ENCODE measurements at places on chromosomes 11 and 22.

DNA sequence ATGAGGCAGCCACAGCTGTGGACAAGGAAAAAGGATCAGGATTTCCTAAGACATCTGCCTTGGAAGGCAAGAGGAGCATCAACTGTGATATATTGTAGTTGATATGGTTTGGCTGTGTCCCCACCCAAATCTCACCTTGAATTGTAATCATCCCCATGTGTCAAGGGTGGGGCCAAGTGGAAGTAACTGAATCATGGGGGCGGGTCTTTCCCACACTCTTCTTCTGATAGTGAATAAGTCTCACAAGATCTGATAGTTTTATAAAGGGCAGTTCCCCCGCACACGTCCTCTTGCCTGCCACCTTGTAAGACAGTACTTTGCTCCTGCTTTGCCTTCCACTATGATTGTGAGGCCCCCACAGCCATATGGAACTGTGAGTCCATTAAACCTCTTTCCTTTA is 10.2 kb downstream of the RIC8A start:
- DNase-seq = no peak

DNA sequence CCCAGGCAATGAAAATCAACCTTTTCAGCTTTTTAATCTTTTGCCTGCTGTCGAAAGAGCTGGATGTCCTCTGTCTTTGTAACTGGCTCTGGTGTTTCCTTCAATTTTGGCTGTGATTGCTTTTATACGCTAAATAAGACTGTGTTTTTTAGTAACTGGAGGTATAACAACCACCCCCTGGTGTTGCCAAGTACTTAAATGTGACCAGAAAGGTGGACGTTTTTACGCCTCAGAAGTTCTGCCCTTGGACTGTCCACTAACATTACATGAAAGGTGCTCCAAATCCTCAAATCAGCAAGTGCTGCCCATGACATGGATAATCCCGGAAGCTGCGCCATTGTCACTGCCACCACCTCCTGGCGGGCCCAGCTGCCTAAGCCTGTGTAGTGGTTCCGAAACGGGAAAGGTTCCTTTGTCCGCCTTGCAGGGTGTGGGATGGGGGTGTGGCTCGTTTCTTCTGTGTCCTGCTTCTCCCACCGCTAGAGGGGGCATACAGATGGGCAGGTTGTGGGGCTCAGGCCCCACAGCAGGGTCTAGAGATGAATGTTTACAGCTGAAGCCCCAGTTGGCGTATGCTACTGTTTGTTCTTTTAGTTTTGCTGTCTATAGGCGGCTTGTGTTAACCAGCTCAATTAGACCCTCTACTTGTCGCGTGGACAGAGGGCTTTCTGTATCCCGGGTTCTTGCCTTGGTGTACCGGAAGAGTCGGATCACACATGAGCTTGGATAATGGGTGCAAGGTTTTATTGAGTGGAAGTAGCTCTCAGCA is 82.2 kb upstream of the SEPTIN5 start:
- DNase-seq = peak; percentile 23

DNA sequence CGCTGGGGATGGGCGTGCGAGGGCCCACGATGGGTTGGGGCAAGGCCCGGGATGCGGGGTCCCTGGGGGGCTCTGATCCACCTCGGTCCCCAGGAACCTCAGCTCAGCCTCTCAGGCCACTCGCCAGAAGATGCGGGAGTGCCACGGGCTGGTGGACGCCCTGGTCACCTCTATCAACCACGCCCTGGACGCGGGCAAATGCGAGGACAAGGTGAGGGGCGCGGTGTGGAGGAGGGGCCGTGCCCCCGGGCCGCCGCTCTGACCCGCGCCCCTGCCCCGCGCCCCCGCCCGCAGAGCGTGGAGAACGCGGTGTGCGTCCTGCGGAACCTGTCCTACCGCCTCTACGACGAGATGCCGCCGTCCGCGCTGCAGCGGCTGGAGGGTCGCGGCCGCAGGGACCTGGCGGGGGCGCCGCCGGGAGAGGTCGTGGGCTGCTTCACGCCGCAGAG is 6.3 kb downstream of the PKP3 start:
- DNase-seq = no peak

DNA sequence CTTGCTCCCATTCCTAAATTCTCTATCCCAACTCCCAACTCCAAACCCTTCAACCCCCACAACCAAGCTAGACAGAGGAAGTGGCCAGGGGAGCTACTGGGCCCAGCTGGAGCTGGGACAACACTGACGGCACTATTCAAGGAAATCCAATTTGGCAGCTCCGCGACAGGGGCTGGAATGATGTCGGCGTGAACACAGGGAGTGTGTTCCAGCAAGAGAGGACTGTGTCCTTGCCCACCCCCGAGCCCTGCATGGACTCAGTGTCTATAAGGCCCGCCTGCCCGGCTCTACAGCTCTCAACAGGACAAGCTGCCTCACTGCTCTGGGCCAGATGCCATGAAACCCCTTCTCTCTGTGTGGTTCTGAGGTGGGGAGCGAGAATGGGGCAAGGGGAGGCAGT is 11.3 kb downstream of the PCSK7 start:
- no peak for DNase-seq

DNA sequence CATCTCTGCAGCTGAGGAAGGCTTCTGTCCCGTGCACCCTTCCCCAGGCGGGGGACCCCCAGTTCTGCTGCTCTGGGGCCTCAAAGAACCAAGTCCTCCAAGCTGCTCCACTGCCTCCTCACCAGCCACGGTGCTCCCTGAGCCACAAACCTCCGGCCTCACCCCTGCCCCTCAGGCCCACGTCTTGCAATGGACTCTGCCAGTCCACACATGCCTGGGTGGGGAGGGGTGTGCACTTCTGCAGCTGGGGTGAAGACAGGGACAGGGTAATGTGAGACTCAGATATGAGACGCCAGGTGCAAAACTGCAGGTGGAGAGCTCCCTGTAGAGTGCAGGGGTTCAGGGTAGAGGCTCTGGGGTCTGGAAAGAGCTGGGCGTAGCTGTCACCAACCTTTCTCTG is 3.2 kb upstream of the PTDSS2 start:
- no peak for DNase-seq

GRCh38 chr22:28105413-28105812 is 186.4 kb upstream of the PITPNB start:
- no peak for DNase-seq

DNA sequence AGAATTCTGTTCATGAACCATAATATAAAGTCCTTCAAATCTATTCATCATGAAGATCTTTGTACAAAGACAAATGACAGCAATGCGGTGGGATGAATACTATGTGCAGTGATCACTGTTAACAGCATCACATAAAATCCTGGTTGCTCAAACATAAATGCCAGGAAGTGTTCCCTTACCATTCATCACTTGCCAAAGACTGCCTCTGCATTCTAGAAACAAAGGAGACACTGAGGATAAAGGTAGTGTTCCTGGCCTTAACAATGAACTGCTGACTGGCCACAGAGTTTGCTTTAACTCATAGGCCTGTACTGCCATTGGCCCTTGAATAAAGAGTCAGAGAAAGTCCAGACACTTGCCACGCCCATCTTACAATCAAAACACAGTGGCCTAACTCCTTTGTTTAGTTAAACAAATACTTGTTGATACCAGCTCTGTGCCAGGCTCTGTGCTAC is 29.5 kb downstream of the C2CD3 start:
- no peak for DNase-seq

GRCh38 chr11:10653946-10654810 is 39.4 kb downstream of the IRAG1 start:
- peak; percentile 54 for DNase-seq

DNA sequence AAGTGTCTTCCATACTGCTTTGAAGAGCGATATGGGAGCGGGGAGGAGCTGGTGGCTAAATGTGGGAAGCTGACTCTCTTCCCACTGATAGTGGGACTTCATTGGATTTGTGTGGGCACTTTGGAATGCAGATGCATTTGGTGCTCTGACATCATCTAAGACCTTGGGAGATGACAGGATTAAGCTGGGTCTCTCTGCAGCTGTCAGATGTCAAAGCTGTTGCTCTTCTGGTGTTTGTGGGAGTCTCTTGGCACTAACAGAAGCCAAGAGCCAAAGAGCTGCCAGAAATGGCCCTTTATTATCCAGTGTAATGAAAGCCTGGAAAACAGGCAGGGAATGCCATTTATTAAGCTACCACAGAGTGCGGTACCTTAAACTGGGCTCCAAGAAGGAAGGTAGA is 20.6 kb downstream of the GRAMD1B start:
- no peak for DNase-seq

DNA sequence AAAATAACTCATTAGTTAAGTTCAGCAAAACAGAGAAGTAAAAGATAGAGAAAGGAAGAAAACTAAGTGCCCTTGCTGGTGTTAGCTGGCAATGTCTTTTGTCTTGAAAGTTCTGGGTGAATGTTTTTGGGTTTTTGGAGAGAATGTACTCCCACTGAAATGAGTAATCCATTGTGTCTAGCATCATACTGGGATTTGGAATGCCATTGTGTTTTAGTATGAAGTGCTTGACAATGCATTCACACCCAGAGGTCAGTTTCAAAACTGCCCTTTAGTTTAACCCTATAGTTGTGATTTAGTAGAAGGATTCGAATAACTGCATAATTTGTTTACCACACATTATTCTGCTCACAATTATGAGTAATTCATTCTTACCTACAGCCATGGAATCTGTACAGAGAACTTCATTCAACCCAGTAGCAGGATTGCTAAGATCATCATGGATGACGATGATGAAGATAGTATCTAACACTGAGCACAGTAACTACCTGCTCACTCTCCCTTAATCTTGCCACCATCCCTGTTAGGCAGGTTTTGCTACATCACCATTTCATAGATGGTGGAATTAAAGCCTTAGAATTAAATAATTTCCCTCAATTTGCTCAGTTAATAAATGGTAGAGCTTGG is 33.9 kb downstream of the MAML2 start:
- no peak for DNase-seq

GRCh38 chr22:19547620-19548019 is 23.4 kb upstream of the CLDN5 start:
- no peak for DNase-seq

DNA sequence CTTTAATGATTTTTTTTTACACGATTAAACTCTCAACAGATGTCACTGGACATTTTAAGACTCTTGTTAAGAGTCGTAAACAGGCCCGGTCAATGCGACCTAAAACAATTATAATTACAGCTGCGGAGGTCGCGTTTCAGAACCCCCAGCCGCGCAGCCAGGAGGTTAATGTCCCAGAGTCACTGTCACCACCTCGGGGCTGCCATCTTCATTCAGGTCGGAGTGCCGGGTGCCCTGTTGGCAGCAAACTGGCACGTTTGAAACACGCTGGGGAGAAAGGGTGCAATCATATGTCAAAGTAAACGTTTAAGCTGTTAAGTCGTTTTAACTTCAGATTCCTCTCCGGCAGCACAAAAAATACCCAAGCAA is 711 bp upstream of the PHF21B start:
- DNase-seq = no peak

DNA sequence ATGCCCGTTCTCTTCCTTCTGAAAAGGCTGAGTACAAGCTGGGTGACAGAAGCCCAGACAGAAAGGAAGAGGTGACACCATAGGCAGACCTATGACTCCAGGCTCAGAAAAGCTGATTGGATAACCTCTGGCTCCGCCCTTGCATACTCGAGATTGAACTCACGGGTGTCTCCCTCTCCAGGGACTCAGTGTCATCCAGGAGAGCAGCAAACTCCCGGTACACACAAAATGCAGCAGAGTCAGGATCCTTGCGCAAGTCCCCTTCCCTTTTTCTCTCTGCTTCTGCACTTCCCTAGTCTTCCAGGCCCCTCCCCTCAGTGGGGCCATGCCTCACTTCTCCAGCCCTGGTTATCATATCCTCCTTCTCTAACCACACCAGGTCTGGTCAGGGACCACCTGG is 9.8 kb downstream of the SCN4B start:
- no peak for DNase-seq

- no peak for DNase-seq
Observed at GRCh38 chr22:47928631-47929030, 1166.2 kb downstream of the TBC1D22A start.

DNA sequence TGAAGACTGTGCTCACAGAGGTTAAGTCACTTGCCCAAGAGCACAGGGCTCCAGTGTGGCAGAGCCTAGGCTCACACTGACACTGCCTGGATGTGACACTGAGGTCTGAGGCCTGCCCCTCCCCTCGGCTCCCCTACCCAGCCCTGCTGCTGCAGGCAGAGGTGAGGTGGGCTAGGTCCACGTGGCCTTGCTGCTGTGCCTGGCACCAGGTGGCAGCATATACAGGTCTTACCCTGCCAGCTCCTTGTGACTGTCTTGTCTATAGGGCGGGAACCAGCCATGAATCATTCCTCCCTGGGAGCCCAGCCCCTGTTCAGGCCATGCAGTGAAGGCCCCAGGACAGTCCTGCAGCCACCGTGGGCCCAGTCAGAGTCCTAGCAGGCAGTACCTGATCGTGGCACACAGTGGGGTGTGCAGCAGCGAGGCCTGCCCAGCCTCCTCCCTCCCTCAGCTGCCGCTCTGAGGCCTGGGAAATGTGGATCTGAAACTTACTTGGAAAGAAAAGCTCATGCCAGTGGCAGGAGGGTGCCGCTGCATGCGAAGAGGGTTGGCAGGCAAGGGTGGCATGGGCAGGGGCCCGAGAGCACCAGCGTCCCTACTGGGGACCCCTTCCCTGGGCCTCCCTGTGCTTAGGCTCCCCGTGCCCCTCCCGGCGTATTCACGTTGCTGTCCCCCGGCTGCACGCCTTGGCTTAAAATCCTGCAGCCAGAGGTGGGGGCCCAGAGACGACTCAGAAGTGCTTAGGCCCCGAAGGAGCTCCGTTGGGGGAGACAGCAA is 1.2 kb upstream of the CERK start:
- DNase-seq = peak; percentile 82

DNA sequence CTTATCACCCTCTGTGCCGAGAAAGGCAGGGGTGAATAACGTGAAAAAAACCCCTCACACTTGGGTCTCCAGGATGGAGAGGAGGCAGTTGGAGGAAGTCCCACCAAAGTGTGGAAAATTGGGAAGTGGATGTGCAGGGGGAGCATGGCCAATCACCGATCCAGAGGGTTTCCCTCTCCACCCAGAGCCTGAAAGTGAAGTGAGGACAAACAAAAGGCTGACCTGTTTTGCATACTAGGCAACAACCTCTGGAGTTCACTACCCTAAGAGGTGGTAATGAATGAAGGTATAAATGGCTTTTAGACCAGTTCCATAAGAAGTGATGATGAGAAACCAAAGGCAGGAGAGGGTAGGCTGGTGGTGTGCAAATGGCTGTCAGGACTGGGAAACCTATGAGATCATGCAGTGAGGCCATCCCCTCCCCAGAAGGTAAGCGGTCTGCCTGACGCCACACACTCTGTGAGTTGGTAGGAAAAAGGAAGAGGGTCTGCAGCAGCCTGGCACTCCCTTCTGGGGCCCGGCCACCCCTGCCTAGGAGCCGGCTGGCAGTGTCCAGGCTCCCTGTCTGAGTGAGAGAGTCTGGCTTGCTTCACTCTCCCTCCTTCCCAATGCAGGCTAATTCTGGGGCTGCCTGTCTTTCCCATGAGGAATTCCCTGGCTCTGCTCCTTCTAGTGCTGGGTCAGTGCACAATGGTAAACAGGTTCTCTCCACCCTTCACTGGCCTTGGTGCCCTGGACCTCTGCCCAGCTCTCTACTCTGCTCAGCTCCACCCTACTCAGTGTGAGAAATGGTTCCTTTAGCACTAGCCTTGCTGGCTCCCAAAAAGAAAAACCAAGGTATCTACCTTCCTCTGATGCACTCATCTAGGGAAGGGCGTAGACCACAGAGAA is 15.6 kb downstream of the TBC1D10A start:
- no peak for DNase-seq
